ENCODE measurements at places on chromosomes 2 and 18.

DNA sequence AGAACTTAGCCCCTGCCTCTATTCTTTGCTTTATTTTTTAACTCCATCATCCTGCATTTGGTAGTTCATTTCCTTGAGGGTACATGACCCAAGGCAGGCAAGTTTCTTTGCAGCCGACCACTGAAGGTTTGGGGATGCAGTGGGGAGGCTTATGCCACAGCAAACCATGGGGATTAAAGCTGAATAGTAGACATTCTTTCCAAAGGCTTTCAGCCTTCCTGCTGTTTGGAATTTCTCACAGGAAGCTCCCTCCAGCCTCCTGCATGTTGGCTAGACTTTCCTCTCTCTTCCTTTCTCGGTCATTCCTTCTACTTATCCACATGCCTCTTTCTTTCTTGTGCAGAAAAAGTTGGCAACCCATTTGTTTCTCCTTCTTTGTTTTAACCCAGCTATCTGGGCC lies 77.3 kb downstream of the SOCS6 start:
- no peak for DNase-seq

GRCh38 chr18:43303376-43303775 lies 26.1 kb upstream of the SYT4 start:
- DNase-seq, result no peak

DNA sequence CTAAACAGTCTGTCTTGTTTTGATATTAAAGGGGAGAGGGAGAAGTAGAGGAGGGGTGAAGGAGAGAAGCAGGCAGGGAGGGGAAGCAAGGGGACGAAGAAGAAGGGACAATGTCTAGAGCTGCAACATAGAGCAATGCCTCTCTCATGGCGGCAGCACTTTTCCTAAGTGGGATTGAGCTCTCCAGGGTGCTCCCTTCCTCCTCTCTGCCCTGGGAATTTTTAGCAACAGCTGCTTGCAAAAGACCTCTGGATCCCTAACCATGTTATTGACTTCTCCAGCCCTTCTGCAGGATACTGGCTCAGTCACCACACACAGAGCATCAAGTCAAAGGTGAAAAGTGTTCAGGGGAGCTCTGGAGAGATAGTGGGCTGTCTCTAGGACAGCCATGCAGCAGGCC lies 734.9 kb downstream of the EPHA4 start:
- DNase-seq, result no peak

DNA sequence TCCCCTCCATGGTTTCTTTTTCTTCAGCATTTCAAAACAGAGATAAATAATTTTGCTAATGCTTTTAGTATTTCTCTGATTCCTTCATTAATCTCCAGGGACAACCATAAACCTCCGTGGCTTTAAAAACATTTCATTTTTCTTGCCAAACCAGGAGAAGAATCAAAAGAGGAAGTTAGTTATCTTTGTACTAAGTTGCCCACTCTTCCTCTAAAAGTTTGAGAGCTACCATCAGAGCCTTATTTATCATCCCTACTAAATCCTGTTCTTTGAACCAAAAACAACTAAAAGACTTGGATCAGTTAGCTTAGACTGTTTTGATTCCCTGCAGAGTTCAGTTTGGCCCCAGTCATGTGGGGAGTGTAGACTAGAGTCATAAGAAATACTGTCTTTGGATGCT lies 208.4 kb downstream of the SETBP1 start:
- DNase-seq, result no peak

GRCh38 chr18:50638016-50638883 lies 78.4 kb downstream of the MAPK4 start:
- DNase-seq, result no peak
